A549 treated with CORT108297 at 1 μM for 4 hours (cell line): ENCODE measurements at places on chromosomes 1 and 21. TPM values are rescaled to one million over a fixed set of nuclear protein-coding genes. Genes with fewer than 3 reads are reported as not detected.

PTCH2 gene
- 0.14 to 0.35 TPM (median 0.29 TPM) in 5 replicates for total RNA-seq

RGSL1 gene
- total RNA-seq = not detected in 5 replicates

TDRKH gene
- total RNA-seq = 5.5 to 6.3 TPM (median 6.1 TPM) in 5 replicates

OR2T35 gene
- total RNA-seq = not detected in 5 replicates

ZNF683 gene
- not detected in 5 replicates for total RNA-seq
